ENCODE measurements at places on chromosomes 2 and 18. TPM values are rescaled to one million over a fixed set of nuclear protein-coding genes. Genes with fewer than 3 reads are reported as not detected.

GRCh38 chr2:232485757-232486557 lies 1.7 kb downstream of the ECEL1 start:
- DNase-seq = no peak
- H3K36me3 ChIP-seq = no peaks in the 10 kb centered on the region
- H3K27ac ChIP-seq = no peak overlapping the region
- peaks cover 27% of the 10 kb centered on the region for H3K4me1 ChIP-seq
- H3K27me3 ChIP-seq = peaks cover 100% of the 10 kb centered on the region

- H3K36me3 ChIP-seq = no peaks in the 10 kb centered on the region
- DNase-seq = no peak
- H3K4me1 ChIP-seq = peaks cover 6% of the 10 kb centered on the region
- no peaks in the 10 kb centered on the region for H3K27me3 ChIP-seq
- H3K27ac ChIP-seq = no peak overlapping the region
Measured at GRCh38 chr2:217167531-217167930, 307.7 kb upstream of the TNP1 start.

- DNase-seq = no peak
- H3K4me1 ChIP-seq = peaks cover 20% of the 10 kb centered on the region
- H3K4me3 ChIP-seq = no peak overlapping the region
- no peaks in the 10 kb centered on the region for H3K27me3 ChIP-seq
- H3K36me3 ChIP-seq = no peaks in the 10 kb centered on the region
Measured at GRCh38 chr2:196274387-196274809, 103.0 kb upstream of the STK17B start.

GRCh38 chr2:227461811-227462461 lies 10.0 kb upstream of the AGFG1 start:
- H3K4me3 ChIP-seq = no peak overlapping the region
- H3K4me1 ChIP-seq = peaks cover 23% of the 10 kb centered on the region
- no peak for DNase-seq
- H3K36me3 ChIP-seq = no peaks in the 10 kb centered on the region

DNA sequence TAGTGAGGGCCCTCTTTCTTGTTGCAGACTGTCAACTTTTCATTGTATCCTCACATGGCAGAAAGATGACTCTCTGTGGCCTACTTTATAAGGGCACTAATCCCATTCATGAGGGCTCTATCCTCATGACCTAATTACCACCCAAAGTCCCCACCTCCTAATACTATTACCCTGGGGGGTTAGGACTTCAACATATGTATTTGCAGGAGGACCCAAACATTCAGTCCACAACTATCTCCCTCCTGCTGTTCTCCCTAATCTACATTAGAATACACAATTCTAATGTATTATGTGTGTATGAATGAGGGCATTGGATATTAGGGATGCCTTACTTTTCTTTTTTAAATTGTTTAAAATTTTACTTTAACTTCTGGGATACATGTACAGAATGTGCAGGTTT lies 246.0 kb upstream of the TANK start:
- H3K4me1 ChIP-seq = peaks cover 32% of the 10 kb centered on the region
- no peak for DNase-seq
- no peaks in the 10 kb centered on the region for H3K27me3 ChIP-seq
- no peaks in the 10 kb centered on the region for H3K36me3 ChIP-seq
- H3K4me3 ChIP-seq = no peak overlapping the region

UGT1A10 gene
- total RNA-seq = 12.4 TPM

LRATD1 gene
- total RNA-seq = 56.7 TPM

MROH2A gene
- 0.31 TPM for total RNA-seq

Data from esophagus squamous epithelium (tissue), 5 donors.